Activated T-helper 1 cell treated with anti-CD3 and anti-CD28 coated beads, Interleukin-12 subunit alpha, Interleukin-12 subunit beta, Interleukin-2, Interleukin-4 antibody, amounts not matched to agents 30 ng/mL and 10 ng/mL and 1 ng/mL, durations not matched to agents 14 hours and 24 hours and 36 hours (primary cell): ENCODE measurements at places on chromosomes 3 and 15. TPM values are rescaled to one million over a fixed set of nuclear protein-coding genes. Genes with fewer than 3 reads are reported as not detected.

Gene GLDN
- 0.15 TPM in 1 of 2 replicates, not detected in the other for total RNA-seq

Gene LRRC31
- total RNA-seq, result not detected in 2 replicates

Gene SH2D7
- not detected in 2 replicates for total RNA-seq

Gene TUSC7
- total RNA-seq, result not detected in 2 replicates

Gene HRH1
- total RNA-seq, result 0.15 and 0.21 TPM in 2 replicates

Gene PCNP
- total RNA-seq, result 182 and 190 TPM in 2 replicates

Gene GOLGA6L9
- total RNA-seq, result 1.2 and 1.8 TPM in 2 replicates

Gene SUCNR1
- not detected in 2 replicates for total RNA-seq

Gene IL5RA
- 0.12 TPM in 1 of 2 replicates, not detected in the other for total RNA-seq

Gene TNNC1
- 0.32 and 0.67 TPM in 2 replicates for total RNA-seq

Gene FMN1
- total RNA-seq, result 0.03 TPM in 1 of 2 replicates, not detected in the other

Gene GOLGA8O
- total RNA-seq, result 2.9 and 3.3 TPM in 2 replicates

Gene MCCC1
- 27.3 and 30.0 TPM in 2 replicates for total RNA-seq

Gene EFCAB12
- total RNA-seq, result 0.32 and 0.34 TPM in 2 replicates

Gene CD86
- total RNA-seq, result 2.7 and 3.8 TPM in 2 replicates

Gene CAMP
- total RNA-seq, result not detected in 2 replicates

DNA sequence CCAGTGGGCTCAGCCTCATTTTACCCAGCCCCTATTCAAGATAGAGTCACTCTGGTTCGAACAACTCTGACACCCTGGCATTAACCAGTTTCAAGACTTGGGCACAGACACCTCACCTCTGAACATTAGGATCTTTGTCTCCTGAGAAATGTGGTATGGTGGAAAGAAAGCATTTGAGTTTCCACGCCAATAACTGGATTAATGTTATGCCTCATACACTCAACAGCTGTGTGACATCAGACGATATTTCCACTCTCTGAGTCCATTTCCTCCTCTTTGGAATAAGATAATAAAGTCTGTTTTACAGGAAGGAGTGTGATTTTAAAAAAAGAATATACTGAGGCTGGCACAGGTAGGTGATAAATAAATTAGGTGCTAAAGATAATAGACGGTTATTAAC lies 121.3 kb upstream of the CHL1 start:
- H3K4me1 ChIP-seq, result no peaks in the 10 kb centered on the region
- H3K27me3 ChIP-seq, result peaks cover 2% of the 10 kb centered on the region
- H3K27ac ChIP-seq, result no peak overlapping the region
- no peaks in the 10 kb centered on the region for H3K36me3 ChIP-seq
- no peak overlapping the region for H3K4me3 ChIP-seq
- DNase-seq, result no peak

GRCh38 chr3:28081533-28081947 lies 159.9 kb upstream of the CMC1 start:
- DNase-seq, result no peak
- no peak overlapping the region for H3K4me3 ChIP-seq
- H3K36me3 ChIP-seq, result no peaks in the 10 kb centered on the region
- no peak overlapping the region for H3K27ac ChIP-seq

DNA sequence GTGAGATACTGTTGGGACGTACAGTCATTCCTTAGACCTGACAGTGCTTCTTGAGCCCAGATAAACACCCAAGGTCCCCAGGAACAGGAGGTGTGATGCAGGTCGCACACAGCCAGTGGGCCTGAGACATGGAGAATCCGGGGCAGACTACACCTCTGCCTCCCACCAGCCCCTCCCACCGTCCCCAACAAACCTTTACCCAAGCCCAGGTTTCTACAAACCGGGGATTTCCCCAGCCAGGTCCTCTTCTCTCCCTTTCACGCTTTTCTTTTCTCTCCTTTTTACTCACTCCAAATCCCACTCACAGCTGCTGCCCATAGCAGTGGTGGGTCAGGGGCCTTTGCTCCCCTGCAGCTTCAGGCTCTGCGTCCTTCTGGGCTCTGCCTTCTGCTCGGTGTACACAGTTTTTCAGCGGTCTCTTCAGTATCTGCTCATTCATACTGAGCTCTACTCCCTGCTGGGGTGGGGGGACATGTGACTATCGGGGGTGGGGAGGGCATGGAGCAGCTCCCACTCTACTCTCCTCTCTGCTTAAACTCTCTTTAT lies 4.8 kb upstream of the PCSK6 start:
- H3K27me3 ChIP-seq, result peaks cover 37% of the 10 kb centered on the region
- H3K27ac ChIP-seq, result no peak overlapping the region
- H3K4me3 ChIP-seq, result no peak overlapping the region
- no peak for DNase-seq

GRCh38 chr15:25242957-25243799 lies 195.6 kb downstream of the UBE3A start:
- no peak for DNase-seq
- H3K36me3 ChIP-seq, result no peaks in the 10 kb centered on the region
- H3K27me3 ChIP-seq, result no peaks in the 10 kb centered on the region
- H3K27ac ChIP-seq, result no peak overlapping the region
- H3K4me1 ChIP-seq, result no peaks in the 10 kb centered on the region
- no peak overlapping the region for H3K4me3 ChIP-seq

DNA sequence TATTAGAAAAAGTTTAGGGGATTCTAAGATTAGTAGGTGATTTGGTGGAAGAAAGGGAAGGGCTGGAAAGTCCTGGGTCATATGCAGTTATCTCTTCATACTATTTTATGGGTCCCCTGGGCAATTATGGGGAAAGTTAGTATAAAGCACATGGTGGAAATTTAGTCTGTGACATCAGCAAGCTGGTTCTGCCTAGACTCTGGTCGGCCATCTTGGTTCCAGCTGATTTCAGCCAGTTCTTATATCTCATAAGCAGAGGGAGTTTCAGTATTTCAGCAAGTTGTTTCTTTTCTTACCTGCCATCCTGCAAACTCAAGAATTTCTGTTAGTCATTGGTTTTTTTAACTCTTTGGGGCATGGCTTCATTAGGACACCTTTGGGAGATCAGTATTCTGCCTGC lies 1.0 kb upstream of the LYZL4 start:
- no peak for DNase-seq
- H3K4me3 ChIP-seq, result no peak overlapping the region
- no peak overlapping the region for H3K27ac ChIP-seq
- no peaks in the 10 kb centered on the region for H3K36me3 ChIP-seq
- H3K4me1 ChIP-seq, result no peaks in the 10 kb centered on the region

GRCh38 chr3:54357301-54357700 lies 234.9 kb downstream of the CACNA2D3 start:
- DNase-seq, result no peak
- H3K4me1 ChIP-seq, result no peaks in the 10 kb centered on the region
- H3K27me3 ChIP-seq, result no peaks in the 10 kb centered on the region
- H3K27ac ChIP-seq, result no peak overlapping the region

GRCh38 chr15:65909831-65910230 lies 40.5 kb downstream of the RAB11A start:
- DNase-seq, result no peak
- peaks cover 27% of the 10 kb centered on the region for H3K36me3 ChIP-seq
- H3K27ac ChIP-seq, result no peak overlapping the region
- no peaks in the 10 kb centered on the region for H3K27me3 ChIP-seq
- H3K4me3 ChIP-seq, result no peak overlapping the region

DNA sequence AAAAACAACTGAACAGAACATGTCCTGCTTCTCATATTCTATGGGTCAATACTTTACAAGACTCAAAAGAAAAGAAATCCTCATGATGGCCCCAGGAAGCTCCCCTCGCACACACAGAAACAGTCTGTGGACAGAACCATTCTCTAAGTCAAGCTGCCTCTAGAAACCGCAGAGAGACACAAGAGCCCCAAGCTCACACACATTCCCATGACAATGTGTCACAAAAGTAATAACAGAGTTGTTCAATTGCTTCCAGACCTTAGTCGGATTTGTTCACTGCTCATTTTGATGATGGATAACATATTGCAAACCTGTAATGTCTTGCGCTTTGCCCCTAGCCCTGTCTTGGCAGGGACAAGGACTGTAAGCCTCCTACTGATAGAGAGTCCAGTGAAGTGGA lies 60.9 kb downstream of the UMPS start:
- no peak overlapping the region for H3K4me3 ChIP-seq
- H3K4me1 ChIP-seq, result peaks cover 18% of the 10 kb centered on the region
- DNase-seq, result no peak
- H3K36me3 ChIP-seq, result no peaks in the 10 kb centered on the region
- peaks cover 14% of the 10 kb centered on the region for H3K27me3 ChIP-seq
- H3K27ac ChIP-seq, result no peak overlapping the region

DNA sequence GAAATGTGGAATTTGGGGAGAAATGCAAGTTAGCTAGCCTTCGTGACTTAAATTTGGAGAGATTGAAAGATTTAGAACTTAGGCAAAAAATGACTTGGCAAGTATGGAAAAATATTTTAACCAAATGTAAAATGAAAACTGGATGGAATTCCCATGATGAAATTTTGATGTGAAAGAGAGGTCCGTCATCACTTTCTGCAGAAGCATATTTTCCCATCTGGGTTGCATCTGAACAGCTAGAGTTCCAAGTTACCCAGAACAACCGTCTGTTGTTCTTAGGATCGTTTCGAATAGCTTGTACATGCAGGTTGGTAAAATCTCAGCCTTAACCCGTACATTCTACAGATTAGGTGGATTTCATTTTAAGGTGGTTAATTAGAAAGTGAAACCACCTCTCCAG lies 136.3 kb downstream of the GHSR start:
- DNase-seq, result no peak
- peaks cover 29% of the 10 kb centered on the region for H3K36me3 ChIP-seq
- H3K4me3 ChIP-seq, result no peak overlapping the region
- no peaks in the 10 kb centered on the region for H3K27me3 ChIP-seq

GRCh38 chr3:279325-279724 lies 82.8 kb downstream of the CHL1 start:
- no peaks in the 10 kb centered on the region for H3K4me1 ChIP-seq
- H3K4me3 ChIP-seq, result no peak overlapping the region
- no peak overlapping the region for H3K27ac ChIP-seq

DNA sequence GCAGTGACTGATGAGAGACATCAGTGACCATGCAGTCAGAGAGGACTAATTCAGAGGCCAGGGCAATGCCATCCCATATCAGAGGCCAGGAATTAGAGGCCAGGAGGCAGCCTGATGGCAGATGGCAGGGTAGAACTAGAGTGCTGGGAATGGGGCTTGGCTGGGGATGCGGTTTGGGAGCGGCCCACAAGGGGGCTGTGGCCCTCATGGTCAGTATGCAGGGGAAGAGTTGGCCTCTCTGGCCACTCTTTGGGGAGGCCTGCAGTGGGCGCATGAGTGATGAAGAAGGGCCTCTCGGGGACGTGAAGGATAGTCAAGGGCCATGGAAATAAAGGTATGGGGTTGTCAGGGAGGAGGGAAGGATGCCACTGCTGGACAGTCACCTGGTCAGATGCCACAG lies 101.7 kb downstream of the EEFSEC start:
- no peaks in the 10 kb centered on the region for H3K4me1 ChIP-seq
- no peaks in the 10 kb centered on the region for H3K27me3 ChIP-seq
- no peak for DNase-seq
- no peak overlapping the region for H3K27ac ChIP-seq
- no peak overlapping the region for H3K4me3 ChIP-seq
- peaks cover 7% of the 10 kb centered on the region for H3K36me3 ChIP-seq

GRCh38 chr3:45100981-45101407 lies 45.2 kb downstream of the CDCP1 start:
- DNase-seq, result no peak
- no peak overlapping the region for H3K27ac ChIP-seq
- no peak overlapping the region for H3K4me3 ChIP-seq
- H3K36me3 ChIP-seq, result peaks cover 3% of the 10 kb centered on the region
- peaks cover 55% of the 10 kb centered on the region for H3K27me3 ChIP-seq
- H3K4me1 ChIP-seq, result peaks cover 41% of the 10 kb centered on the region

DNA sequence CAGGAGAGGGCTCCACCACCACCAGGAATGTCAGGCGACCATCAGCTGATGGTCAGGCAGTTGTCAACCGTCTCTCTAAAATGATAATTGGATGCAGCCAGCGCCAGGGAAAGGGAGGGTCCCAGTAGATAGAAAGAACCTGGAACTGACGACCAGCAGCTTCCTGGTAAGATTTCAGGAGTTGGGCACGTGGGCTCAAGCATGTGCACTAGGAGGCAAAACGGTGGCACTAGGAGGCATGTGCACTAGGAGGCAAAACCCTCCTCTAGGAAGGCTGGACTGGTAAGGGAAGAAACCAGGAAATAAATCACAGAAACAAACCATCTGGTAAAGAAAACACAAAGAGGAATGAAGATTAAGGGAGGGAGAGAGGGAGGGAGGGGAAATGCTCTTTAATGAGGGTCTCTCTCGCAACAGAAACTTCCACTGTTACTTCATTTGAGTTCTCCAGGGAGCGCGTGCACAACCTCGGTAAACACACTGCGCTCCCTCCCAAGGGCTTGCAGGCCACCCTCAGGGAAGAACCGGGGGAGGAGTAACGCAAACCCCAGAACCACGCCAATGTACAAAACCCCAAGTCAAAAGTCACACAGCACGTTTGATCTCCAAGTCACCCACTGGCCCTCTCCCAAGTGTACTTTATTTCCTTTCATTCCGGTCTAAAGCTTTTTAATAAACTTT lies 116.7 kb downstream of the XXYLT1 start:
- no peak overlapping the region for H3K27ac ChIP-seq
- H3K27me3 ChIP-seq, result peaks cover 6% of the 10 kb centered on the region
- H3K4me1 ChIP-seq, result peaks cover 25% of the 10 kb centered on the region
- H3K4me3 ChIP-seq, result no peak overlapping the region
- no peak for DNase-seq

GRCh38 chr15:57307527-57308169 lies 68.7 kb upstream of the CGNL1 start:
- H3K4me3 ChIP-seq, result no peak overlapping the region
- H3K27me3 ChIP-seq, result peaks cover 2% of the 10 kb centered on the region
- no peaks in the 10 kb centered on the region for H3K36me3 ChIP-seq
- H3K4me1 ChIP-seq, result peaks cover 4% of the 10 kb centered on the region
- H3K27ac ChIP-seq, result no peak overlapping the region

DNA sequence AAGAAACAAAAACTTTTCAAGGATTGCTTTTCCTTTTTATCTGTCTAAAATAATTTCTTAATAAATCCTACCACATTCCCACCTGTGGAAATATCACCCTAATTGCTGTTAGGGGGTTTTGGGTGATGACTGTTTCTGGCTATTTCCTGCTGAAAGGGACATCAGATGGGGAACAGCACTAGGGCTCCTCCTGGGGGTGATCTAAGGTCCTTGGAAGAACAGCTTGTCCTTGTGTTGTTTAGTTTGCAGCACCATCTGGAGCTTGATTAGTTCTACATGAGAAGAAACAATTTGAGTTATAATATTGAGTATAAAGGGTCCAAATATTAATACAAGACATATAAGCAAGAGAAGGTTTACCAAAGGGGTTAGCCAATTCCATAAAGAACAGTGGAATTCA lies 18.7 kb downstream of the OR5H15 start:
- H3K27ac ChIP-seq, result no peak overlapping the region
- no peak for DNase-seq
- H3K4me3 ChIP-seq, result no peak overlapping the region
- H3K27me3 ChIP-seq, result peaks cover 4% of the 10 kb centered on the region
- peaks cover 6% of the 10 kb centered on the region for H3K4me1 ChIP-seq
- no peaks in the 10 kb centered on the region for H3K36me3 ChIP-seq

GRCh38 chr15:68800875-68801274 lies 19.8 kb downstream of the ANP32A start:
- no peak overlapping the region for H3K4me3 ChIP-seq
- peaks cover 80% of the 10 kb centered on the region for H3K4me1 ChIP-seq
- peaks cover 22% of the 10 kb centered on the region for H3K36me3 ChIP-seq
- H3K27ac ChIP-seq, result no peak overlapping the region
- DNase-seq, result no peak

- no peaks in the 10 kb centered on the region for H3K4me1 ChIP-seq
- H3K27me3 ChIP-seq, result no peaks in the 10 kb centered on the region
- H3K36me3 ChIP-seq, result no peaks in the 10 kb centered on the region
- H3K27ac ChIP-seq, result no peak overlapping the region
These were observed 221.9 kb upstream of the LRIG1 start for GRCh38 chr3:66722675-66723074.
